Activated CD8-positive, alpha-beta memory T cell treated with anti-CD3 and anti-CD28 coated beads for 24 hours (primary cell): ENCODE measurements at places on chromosomes 3 and 15.

GRCh38 chr3:196643201-196643749 is 3.8 kb downstream of the NRROS start:
- DNase-seq: no peak

GRCh38 chr3:112894258-112894657 is 47.6 kb upstream of the CD200R1L start:
- DNase-seq: no peak

- peak; percentile 56 for DNase-seq
These were observed 157.9 kb downstream of the CHL1 start for GRCh38 chr3:354432-354831.

GRCh38 chr3:56251343-56251945 is 216.8 kb downstream of the ERC2 start:
- no peak for DNase-seq
